Activated naive CD4-positive, alpha-beta T cell treated with Interleukin-2 at 50 U/mL for 16 hours (primary cell): ENCODE measurements at places on chromosomes 6 and 20.

- DNase-seq, result no peak
These were observed 24.1 kb upstream of the TRIM27 start for GRCh38 chr6:28947831-28948270.

- no peak for DNase-seq
These were observed 23.2 kb upstream of the SPAG4 start for GRCh38 chr20:35592339-35592974.

GRCh38 chr20:9403448-9403847, 110.9 kb upstream of the LAMP5 start:
- no peak for DNase-seq

DNA sequence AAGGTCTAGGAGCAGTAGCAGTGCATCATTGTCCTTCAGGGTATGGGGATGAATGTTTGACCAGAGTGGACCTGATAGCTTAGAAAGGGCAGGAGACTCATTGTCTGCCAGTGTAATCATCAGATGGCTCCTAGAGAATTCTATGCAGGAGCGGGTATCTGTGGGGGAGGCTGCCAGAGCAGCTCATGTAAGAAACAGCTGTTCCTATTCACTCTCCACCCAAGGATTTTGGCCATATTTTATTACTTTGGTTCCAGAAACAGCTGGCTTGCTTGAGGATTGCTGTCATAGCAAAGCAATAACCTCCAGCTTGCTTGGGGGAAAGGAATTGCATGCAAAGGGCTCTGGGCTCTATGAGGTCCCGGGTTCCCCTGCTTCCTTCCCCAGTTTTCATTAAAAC, 44.1 kb downstream of the RALY start:
- DNase-seq, result no peak

DNA sequence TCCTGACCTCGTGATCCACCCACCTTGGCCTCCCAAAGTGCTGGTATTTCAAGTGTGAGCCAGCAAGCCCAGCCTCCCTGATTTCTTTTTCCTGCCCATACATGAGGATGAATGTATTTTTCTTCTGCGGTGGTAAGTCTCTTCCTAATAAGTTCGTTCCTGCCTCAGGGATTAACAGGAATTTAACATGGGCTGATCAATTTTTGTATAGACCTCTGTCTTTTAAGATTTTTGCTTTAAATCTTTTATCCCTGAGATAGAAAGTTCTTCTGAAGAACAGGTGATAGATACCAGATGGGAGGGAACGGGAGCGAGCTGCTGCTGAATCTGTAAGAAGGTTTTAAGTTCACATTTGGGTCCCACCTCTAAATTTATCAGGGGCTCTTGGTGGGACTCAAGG, 7.0 kb upstream of the ZNFX1 start:
- no peak for DNase-seq

GRCh38 chr20:12835999-12836398, 172.8 kb upstream of the SPTLC3 start:
- DNase-seq, result no peak

GRCh38 chr20:41452226-41452625, 85.6 kb upstream of the EMILIN3 start:
- no peak for DNase-seq

GRCh38 chr20:53296025-53296424, 297.6 kb downstream of the ZNF217 start:
- DNase-seq, result no peak

GRCh38 chr6:114085211-114085610, 114.3 kb upstream of the HDAC2 start:
- DNase-seq, result no peak

DNA sequence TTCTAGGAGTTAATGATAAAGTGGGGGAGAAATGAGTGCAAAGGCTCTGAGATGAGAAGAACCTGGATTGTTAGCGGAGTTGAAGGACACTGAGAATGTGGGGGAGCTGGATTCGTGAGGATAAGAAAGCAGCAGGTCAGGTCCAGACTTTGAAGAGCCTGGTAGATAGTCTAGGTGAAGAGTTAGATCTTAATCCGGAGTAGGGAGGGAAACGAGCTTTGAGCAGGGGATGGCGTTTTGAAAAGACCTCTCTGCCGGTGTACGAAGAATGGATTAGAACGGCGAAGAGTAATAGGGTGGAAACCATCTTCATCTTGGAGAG, 487 bp upstream of the PHF20 start:
- no peak for DNase-seq

- DNase-seq, result no peak
These were observed 154.6 kb downstream of the ZDHHC14 start for GRCh38 chr6:157535340-157536222.

- DNase-seq, result no peak
These were observed 114.6 kb downstream of the PAX1 start for GRCh38 chr20:21820045-21820444.

GRCh38 chr6:117397536-117398227, 28.1 kb downstream of the ROS1 start:
- no peak for DNase-seq

DNA sequence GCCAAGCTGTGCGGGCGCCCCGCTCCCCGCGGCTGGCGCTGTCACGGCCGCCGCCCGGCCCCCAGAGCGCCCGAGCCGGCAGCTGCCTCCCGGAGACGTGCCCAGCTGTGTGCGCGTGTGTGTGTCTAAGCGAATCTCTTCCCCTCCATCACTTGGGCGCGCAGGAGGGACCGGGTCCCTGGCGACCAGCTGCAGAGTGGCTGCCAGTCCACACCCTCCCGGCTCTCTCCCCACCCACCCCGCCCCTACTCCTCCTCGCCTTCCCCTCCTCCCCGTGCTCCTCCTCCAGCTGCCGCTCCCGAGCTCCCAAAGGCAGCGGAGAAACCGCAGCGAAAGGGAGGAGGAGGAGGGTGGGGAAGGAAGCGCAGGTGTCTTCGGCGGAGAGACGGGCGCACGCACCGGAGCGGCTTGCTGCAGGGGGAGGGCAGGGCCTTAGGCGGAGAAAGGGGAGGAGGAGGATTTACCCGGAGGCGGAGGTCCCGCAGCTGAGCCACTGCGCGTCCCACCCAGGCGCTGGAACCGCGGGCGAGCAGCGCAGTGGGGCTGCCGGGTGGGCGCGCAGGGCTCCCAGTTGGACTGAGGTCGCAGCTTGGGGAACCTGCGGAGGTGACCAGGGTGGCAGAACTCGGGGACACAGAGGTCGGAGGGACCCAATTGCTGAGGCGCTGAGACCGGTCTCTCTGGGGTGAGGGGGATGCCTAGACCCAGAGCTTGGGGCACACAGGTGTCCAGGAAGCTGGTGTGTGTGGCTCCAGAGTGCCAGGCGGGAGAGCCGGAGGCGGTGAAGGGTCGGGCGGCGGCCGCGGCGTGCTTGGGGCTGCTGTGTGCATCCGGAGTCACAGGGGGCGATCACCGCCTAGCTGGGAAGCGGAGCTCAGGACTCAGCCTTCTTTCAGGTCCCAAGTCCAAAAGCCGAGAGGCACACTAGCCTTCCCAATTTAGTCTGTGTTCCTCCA, at the start of gene HS3ST5:
Gene HS3ST5, minus strand, starts transcription at position 198 of the 956 bp plus-strand sequence. CDS start 280,178 bp downstream, outside the sequence.
- no peak for DNase-seq

DNA sequence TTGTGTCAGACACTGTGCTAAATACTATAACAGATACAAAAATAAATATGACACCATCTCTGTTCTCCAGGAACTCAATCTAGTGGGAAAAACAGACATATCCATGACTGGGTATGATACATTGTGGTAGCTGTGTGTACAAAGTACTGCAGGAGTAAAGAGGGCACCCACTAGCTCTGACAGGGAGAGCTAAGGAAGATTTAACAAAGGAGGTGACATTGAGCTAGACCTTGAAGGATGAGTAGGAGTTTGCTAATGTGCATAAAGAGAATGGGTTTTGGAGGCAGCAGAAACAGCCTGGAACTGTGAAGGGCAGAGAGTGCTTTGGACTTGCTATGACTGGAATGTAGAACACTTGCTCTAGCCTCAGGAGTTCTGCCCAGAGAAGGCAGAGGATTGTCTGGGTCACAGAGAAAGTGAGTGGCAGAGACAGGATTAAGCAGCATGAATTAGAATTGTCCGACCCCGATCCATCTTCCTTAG, 14.4 kb downstream of the MMP24 start:
- DNase-seq, result no peak
